GM04503 (cell line): ENCODE measurements at places on chromosomes 2 and 18.

DNA sequence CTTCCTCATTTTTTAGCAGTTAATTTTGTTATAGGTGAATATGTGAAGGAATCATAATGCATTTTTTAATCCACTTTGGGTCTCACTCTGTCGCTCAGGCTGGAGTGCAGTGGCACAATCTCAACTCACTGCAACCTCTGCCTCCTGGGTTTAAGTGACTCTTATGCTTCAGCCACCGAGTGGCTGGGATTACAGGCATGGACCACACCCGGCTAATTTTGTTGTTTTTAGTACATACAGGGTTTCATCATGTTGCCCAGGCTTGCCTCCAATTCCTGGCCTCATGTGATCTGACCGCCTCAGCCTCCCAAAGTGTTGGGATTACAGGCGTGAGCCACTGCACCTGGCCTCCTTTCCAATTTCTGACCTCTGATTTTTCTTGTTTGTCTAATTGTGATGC, 17.7 kb downstream of the SCYGR5 start:
- no peak for DNase-seq

GRCh38 chr2:60710707-60711106, 45.4 kb upstream of the PAPOLG start:
- DNase-seq, result peak; percentile 8

DNA sequence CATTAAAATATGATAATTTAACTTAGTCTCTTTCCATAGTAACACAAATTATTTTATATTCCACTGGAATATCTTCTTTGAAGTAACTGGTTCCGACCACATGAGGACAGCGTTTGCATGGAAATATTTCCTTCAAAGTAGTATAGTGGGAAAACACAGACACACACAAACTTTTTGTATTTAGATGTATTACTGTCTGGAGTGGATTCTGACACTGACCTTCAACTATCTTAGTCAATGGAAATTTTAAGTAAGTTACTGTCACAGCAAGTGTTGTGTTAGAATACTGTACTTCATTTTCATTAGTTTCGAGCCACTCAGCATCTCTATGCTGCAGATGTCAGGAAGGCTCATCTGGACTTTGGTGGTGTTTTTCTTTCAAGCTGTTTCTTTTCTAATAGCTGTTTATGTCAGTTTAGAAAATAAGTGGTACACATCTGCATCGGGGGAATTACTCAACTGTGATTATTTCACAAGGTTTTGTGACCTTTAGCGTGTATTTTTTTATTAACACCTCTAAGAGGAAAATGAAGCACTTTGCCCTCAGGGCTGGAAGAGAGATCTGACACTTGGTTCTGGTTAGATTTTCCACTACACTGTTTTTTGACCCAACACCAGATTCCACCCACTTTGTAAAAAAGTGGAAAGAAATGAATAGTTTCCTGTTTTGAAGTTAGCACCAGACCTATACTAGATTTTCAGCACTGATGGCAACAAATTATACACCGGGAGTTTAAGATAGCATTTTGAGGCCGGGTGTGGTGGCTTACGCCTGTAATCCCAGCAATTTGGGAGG, 18.9 kb upstream of the THOC1 start:
- DNase-seq, result no peak

DNA sequence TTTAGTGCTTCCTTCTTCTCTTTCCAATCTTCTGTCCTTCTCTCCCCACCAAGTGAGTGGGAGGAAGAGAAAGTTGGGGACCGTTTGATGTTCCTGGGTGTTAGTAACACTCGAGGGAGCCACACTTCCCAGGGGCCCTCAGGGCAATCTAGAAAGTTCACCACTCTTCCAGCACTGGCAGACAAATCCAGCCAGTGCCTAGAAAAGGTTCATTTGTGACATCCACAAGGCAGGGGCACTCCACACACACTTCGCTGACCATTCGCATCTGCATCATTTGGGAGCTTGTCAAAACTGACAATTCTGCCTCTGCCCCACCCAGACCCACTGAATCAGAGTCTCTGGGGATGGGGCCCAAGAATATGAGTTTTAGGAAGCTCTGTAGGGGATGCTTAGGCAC, 86.8 kb upstream of the ST3GAL5 start:
- DNase-seq, result no peak

- no peak for DNase-seq
Measured at GRCh38 chr2:46376586-46376985, 79.4 kb downstream of the EPAS1 start.

GRCh38 chr2:144267239-144267638, 252.7 kb downstream of the ZEB2 start:
- no peak for DNase-seq

- DNase-seq, result no peak
Measured at GRCh38 chr18:25423267-25423666, 71.3 kb upstream of the ZNF521 start.

DNA sequence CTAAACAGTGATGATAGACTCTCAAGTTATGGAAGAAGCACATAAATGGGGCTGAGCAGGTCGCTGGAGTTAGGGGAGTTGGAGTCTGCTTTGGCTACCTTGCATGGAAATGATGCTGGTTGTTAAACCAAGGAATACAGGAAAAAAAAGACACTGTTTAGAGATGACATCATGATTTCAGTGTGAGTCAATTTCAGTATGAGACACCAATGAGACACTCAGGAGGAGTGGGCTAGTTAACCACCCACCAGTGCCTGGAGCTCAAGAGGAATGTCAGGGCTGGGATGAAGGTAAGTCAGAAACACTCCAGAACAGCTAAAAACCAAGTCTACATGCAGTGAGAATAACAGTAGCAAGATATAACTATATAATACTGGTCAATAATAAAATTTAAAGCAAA, 303.6 kb downstream of the SOX11 start:
- DNase-seq, result no peak

DNA sequence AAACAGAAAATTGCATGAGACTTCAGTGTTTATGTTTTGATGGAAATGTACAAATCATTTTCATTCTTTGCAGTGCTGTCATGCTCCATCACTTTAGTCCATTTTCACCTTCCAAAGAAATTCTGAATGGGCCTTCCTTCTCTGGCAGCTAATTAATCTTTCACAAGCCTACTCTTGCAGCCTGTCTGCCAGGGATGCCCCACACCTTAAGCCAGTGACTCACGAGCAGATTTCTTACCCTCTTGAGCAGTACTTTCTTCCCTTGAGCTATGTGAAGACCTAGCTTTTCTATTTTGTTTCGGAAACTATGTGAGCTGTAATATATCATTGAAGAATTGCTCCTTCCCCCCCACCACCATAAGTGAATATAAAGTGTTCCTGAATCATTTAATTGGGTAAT, 404.3 kb upstream of the VWC2L start:
- DNase-seq, result no peak

- no peak for DNase-seq
Measured at GRCh38 chr2:193303464-193303863, 1108.7 kb upstream of the TMEFF2 start.

GRCh38 chr2:108927936-108928659, 60.9 kb downstream of the EDAR start:
- DNase-seq, result peak; percentile 11

GRCh38 chr2:215998636-215999035, 14.7 kb downstream of the MREG start:
- no peak for DNase-seq

GRCh38 chr2:191451116-191451515, 205.9 kb downstream of the MYO1B start:
- DNase-seq, result no peak

DNA sequence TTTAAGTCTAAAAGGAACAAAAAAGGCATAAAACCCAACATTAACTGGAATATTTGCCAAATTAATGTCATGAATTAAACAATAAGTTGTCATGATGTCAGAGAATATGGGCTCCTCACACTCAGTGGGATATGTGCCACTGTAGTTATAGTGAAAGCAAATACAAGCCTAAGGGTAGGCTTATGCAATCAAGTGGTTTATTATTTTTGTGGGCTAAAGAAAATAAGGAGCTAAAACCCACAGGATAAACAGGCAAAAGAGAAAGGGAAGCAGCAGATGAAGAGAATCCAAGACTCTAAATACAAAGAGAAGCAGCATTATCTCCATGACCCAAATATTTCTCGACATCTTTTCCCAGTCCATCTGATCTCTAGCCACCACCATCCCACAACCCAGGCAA, 17.5 kb downstream of the YWHAQ start:
- DNase-seq, result peak; percentile 82

DNA sequence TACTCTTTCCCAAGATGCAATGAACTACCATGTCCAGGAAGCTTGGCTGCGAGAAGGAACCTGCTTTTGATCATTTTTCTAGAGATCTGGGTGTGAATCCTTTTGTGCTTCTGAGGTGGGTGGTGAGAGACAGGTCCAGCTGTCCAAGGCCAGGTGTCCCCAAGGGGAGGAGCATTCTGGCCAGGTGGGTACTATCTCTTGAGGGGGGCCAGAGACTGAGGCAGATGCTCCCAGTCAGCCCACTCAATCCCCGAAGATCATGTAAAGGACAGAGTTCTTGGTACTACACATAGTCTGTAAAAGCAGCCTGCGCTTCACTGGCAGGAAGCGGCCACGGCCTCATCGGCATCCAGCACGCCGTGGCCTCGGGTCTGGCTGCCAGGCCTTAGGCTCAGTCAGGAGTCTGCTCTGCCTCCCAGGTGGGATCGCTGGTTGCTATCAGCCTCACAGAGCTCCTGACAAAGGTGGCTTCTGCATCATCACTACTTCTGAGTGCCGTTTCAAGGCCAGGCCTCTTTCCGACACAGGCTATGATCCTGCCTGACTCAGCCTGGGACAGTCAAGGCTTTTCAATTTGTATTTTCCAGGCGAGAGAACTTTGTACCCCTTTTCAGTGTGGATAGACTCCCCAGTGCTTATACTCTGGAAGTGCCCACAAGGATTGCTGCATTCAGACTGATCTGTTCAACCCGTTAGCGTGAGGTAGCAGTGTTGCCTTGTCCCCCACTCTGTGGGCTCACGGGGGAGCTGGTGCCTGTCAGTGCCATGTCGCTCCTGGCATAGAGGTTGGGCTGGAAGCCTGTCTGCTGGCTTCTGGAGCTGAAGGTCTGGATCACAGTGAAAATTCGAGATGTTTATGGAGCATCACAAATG, 29.1 kb downstream of the STK25 start:
- no peak for DNase-seq

- no peak for DNase-seq
Measured at GRCh38 chr2:183057333-183057985, 19.2 kb upstream of the NCKAP1 start.

GRCh38 chr2:31429040-31429439, 14.5 kb upstream of the XDH start:
- no peak for DNase-seq

- no peak for DNase-seq
Measured at GRCh38 chr2:160646684-160647444, 153.3 kb upstream of the RBMS1 start.

- DNase-seq, result no peak
Measured at GRCh38 chr2:205642599-205643356, 39.5 kb upstream of the NRP2 start.

DNA sequence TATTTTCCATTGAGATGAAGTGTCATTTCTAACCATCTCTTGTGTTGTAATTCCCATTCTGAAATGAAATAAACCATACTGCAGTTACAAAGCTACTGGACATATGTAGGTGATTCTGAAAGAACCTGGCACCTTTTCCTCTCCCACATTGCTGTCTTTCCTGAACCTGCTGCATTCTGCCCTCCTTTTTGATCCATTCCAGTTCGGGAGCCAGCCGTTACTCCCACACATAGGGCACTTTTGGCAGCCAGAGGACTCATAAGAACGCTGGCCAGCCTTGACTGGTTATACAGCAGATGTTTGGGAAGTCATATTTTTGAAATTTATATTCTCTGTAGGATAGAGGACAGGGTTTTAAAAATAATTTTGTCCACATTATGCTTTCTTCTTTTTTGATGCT, 369.8 kb upstream of the CDH7 start:
- DNase-seq, result no peak

DNA sequence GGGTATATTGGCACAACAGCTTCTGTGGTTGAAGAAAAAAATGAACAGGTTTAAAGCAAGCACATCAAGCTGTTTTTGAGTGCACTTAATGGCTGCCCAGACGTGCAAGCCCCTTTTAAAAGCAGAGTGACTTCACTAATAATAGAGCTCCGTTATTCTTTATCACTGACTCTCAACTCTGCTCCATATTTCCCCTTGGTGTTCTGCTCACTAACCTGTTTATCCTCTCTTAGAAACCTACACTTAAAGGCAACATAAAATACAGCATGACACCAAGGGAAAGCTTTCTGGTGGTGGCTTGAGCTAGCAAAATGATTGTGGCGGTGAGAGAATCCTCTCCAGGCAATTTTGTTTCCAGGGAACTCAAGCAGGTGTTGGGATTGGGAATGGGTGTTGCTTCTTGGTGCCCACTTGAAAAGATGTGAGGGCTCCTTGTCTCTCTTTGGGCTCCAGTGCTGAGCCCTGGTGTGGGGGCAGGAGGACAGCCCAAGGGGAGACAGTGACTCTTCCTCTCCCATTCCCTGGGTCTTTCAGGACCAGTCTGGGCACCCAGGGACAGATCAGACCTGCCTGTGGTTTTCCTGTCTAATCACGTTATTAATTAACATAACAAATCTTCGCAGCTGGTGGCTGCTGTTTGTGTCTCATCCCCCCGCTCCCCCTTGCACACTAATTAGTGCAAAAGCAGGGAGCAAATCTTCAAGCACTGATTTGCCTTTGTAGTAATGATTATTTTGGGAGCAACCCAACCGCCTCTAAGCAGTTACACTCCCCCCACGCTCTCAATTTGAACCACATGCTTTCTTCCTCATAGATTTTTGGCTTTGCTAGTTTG, 289.4 kb upstream of the CXCR4 start:
- no peak for DNase-seq

DNA sequence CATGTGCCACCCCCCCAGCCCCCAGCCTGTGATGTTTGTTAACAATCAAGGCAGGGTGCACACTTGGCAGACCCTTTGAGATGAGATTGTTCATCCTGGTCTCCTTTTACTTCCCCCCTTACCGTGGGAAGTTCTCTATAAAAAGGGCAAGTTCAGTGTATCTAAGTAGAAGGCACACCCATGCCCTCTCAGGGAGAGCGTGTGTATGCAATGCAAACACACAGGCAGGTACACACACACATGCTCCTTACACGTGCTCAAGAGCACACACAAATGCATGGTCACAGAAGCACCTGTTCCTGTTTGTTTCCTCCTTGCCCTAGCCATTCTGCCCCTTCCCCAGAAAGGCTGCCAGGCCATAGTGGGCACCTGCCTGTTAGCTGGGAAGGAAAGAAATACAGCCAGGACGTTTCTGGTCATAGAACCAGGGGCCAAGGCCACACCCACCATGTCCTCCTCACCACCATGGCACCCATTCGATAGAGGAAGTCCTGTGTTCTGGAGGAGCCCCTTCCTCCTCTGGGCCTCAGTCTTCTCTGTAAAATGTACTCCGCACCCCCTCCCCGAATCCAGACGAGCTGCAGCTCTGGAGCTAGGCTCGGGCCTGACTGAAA, 3.1 kb downstream of the ATOH8 start:
- no peak for DNase-seq

DNA sequence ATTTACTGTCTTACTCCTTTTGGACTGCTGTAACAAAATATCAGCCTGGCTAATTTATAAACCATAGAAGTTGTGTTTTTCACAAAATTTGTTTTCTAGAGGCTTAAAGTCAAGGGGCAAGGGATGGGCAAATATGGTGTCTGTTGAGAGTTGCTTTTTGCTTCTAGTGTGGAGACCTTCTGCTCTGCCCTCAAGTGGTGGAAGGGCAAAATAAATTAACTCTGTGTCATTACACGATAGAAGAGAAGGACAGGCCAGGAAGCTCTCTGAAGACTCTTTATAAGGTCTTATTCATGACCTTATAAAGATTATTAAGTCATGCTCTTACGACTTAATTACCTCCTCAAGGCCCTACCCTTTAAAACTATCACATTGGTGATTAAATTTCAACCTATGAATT, 181.2 kb upstream of the LRATD1 start:
- DNase-seq, result no peak

- no peak for DNase-seq
Measured at GRCh38 chr18:80192653-80193385, 54.5 kb downstream of the PARD6G start.

- DNase-seq, result no peak
Measured at GRCh38 chr2:239268549-239268948, 132.3 kb downstream of the HDAC4 start.
